ENCODE measurements at places on chromosomes 11 and 22.

GRCh38 chr22:27372364-27372763, 429.2 kb downstream of the MN1 start:
- no peak for DNase-seq

DNA sequence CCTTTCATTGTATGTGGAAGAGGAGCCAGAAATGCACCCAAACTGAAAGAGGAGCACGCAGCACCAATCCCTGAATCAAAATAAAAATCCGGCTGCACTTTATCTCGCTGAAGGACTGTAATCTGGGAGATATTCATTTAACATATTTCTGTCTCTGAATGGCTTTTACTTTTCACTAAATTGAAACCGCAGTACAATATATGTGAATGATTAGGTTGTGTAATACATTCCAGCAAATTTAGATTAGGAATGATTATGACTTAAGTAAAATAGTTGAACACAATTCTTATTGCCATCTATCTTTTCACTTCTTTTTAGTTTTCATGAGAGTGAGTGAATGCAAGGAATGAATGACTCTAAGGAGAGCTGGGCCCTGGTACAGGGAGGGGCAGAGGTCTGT, 232.1 kb downstream of the ST3GAL4 start:
- DNase-seq = no peak

DNA sequence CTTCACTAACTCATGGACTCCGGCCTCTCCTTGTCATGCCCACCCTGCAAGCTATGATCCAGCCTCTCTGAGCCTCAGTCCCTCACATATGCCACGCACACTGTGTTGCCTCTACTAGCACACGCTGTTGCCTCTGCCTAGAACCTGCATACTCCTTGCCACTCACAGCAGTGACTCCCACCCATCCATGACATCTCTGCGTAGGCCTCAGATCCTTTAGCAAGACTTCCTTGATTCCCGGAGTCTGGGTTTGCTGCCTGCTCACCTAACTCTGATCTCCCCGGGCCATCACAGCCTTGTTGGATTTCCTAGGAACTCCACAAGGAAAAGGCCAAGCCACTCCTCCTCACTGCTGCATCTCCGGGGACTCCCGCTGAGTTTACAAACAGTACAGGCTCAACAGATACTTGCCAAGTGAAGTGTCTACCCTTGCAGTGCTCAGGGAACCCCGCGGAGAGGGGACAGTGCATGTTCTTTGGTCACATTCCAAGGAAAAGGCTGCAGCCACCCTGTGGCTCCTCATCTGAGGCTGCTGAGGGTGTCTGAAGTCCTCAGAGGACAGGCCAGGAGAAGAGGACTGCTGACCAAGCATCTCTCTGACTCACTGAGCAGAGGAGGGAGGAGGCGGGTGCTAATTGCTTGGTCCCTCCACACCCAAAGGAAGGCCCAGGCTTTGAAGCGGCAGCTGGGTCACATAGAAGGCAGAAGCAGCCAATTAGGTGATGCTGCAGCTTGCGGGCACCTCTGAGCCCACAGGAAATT, 42.4 kb upstream of the NAV2 start:
- no peak for DNase-seq

DNA sequence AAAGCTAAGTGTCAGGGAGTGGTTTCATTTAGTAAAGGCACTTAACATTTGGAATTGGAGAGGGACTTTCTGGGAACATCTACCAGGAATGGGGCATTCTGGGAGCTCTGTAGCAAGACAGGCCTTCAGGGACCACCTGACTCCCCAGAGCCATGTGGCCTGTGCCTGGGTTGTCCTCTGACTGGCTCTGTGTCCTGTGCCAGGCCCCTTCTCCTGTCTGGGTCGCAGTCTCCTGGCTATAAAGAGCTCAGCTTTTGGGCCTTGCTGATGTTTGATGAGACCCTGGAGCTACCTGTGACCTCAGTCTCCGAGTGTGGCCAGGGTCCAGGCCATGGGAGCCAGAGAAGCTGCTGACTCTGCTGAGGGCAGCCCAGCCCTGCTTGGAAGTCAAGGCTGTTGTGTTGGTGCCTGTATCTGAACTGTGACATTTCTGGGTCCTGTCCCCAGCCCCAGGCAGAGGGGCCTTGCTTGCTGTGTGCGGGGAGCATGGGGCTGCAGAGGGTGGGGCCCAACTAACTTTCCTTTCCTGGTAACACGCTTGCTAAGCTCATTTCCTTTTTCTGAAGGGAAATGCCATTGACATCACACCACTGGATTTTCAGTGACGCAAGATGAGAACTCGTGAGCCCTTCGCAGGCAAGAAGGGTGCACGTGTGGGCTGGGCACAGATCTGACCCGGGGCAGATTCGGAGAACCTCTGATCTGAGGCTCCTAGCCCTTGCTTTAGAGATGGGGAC, 41.3 kb downstream of the LRRC32 start:
- no peak for DNase-seq

- DNase-seq = no peak
Measured at GRCh38 chr11:72191961-72192381, at the start of gene FOLR1. TSS of gene FOLR1 (plus strand) at chr11:72192140. CDS start at chr11:72192174, 34 bp downstream.

GRCh38 chr22:41485033-41485432, 16.1 kb downstream of the ACO2 start:
- no peak for DNase-seq

All from posterior cingulate gyrus (tissue), 11 donors.